ENCODE measurements at places on chromosomes 7 and 10. TPM values are rescaled to one million over a fixed set of nuclear protein-coding genes. Genes with fewer than 3 reads are reported as not detected.

The FAM131B gene
- total RNA-seq, result 3.2 TPM

The CFAP43 gene
- total RNA-seq, result 0.41 TPM

The TMEM236 gene
- total RNA-seq, result 0.09 TPM

The SPAG6 gene
- total RNA-seq, result not detected

The CLEC2L gene
- not detected for total RNA-seq

The TRIM50 gene
- total RNA-seq, result not detected

The RHOBTB1 gene
- total RNA-seq, result 15.8 TPM

The MBL2 gene
- total RNA-seq, result not detected

The BTBD16 gene
- 0.09 TPM for total RNA-seq

The CHST15 gene
- total RNA-seq, result 5.6 TPM

The TSPAN14 gene
- 21.3 TPM for total RNA-seq

The POMZP3 gene
- 7.7 TPM for total RNA-seq

The NKX2-3 gene
- not detected for total RNA-seq

The ACTA2 gene
- 73.5 TPM for total RNA-seq

The WDR86 gene
- total RNA-seq, result 17.7 TPM

GRCh38 chr7:156666368-156667109 lies 26.0 kb downstream of the RNF32 start:
- no peak for DNase-seq

DNA sequence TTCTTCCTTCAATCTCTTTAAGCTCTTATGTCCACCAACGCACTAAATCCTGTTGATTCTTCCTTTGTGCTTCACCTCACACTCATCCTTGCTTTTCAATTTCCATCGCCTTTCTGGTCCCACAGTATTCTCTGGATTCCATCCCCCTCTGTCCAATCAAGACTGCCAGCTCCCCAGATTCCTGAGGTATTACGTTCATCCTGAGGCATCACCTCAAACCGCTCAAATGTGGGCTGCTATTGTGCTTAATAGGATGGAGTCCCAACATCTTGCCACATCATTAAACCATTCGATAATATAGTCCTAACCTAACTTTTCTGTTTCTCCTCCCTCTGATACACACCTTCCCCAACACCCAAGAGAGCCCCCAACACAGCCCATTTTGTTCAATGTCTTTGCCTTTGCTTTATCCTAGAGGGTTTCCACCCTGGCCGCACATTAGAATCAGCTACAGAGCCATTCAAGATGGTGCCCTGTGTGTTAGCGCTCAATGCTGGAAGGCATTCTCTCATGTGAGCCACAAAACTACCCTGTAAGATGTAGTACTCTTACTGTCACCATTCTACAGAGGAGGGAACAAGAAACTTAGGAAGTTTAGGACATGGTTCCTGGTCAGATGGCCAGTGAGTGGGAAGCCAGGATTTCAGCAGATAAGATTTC lies 79.5 kb upstream of the LEP start:
- DNase-seq, result no peak

GRCh38 chr10:36448760-36449691 lies 676.4 kb upstream of the ANKRD30A start:
- DNase-seq, result peak; percentile 22

DNA sequence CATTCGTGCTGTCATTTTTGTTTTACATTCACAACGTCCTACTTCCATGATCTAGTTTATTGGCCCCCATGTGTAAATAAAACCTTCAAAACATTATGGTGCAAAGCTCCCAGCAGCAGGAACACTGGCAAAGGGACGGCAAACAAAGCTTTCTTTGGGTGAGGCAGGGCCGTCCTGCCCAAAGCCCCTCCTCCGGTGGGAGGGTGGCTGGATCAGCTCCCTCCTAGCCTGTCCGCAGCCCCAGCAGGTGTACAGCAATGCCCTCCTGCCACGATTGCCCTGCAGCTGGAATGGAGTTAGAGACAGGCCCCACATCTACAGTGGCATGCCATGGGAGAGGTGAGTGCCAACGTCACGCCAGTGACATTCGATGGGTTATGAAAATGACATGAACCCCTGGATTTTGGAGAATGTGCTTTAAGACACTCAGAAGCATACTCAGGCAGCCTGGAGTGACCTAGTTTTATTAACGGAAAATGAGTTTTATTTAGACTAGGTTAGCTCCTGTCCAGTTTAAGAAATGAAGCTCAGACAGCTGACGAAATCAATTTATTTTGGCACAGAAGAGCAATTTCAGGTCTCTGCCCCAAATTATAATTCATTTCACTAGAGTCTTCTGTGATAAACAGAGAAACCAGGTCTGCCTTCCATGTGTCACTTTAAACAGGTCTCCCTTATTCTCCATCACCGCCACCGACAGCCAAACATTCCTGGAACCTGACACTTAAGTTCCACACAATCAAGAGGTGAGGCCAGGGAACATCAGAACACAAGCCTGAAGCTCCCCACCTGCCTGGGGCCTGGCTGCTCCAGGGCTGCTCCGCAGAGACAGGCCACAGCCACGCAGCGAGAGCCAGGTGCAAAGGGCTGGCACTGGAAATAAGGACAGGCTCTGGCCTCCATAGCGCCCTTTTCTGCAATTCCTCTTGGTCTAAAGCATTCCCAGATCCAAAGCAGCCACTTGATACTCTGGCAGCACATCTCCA lies 50.1 kb downstream of the VOPP1 start:
- no peak for DNase-seq

GRCh38 chr7:131947661-131948060 lies 391.2 kb upstream of the PODXL start:
- DNase-seq, result no peak

GRCh38 chr10:19874190-19874589 lies 58.0 kb downstream of the PLXDC2 start:
- DNase-seq, result no peak

DNA sequence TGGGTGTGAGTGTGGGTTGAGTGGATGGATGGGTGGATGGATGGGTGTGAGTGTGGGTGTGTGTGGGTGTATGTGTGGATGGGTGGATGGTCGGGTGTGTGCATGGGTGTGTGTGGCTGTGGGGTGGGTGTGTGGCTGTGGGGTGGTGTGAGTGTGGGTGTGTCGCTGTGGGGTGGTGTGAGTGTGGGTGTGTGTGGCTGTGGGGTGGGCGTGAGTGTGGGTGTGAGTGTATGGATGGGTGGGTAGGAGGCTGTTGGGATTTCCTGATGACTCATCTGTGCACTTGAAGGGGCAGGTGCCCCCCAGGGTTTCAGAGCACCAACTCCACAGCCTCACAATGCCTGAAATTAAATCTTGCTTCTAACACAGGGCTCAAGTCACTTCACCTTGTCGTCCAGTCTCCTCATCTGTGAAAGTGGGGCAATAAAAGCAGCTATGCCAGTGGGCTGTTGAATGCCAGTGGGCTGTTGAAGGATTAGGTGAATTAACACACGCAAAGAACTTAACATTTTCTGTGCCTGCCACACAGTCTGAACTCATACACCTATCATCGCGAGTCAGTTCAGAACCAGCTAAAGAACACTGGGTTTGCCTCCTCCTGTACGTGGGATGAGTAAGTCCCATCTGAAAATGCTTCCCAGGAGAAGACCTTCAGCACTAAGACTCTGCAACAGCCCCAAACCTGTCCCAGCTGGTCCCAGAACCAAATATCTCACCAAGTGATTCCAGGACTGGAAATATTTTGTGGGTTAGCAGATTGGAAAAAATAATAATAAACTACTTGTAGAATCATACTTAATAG lies 32.0 kb downstream of the SFMBT2 start:
- DNase-seq, result no peak

DNA sequence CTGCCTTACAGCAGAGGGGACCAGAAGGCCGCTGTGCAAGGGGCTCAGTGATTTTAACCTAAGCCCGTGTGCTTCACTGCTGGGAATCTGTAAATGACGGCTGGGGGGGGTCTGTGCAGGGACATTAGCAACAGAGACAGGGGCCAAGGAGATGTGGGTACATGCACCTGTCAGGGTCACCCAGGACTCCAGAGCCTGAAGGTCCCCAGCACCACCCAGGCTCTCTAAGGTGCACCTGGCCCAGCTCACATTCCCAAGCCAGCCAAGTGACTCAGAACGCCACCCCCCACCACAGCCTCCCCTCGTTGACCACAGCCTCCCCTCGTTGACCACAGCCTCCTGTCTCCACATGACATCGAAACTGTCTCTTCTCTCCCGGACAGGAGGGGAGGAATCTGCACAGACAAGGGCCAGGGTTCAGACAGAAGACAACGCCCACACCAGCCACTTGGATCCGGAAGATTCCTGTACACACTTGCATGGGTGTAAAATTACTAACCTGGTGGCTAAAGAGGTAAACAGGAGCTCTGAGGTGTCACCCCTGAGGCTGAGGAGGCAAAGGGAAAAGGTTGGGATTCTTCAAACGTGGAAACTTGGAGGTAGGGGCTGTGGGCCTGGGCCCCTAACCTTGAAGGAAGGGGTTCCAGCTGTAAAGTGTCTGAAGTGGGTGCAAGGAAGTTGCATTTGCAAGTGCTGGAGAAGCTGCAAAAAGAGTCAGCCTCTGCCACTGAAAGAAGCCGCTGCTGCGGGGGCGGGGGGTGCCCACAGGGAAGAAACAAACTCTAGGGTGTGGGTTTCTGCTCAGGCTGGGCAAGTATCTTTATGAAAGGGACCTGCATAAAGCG lies 27.0 kb downstream of the CALML3 start:
- no peak for DNase-seq

GRCh38 chr10:62079885-62080559 lies 178.5 kb downstream of the ARID5B start:
- no peak for DNase-seq

DNA sequence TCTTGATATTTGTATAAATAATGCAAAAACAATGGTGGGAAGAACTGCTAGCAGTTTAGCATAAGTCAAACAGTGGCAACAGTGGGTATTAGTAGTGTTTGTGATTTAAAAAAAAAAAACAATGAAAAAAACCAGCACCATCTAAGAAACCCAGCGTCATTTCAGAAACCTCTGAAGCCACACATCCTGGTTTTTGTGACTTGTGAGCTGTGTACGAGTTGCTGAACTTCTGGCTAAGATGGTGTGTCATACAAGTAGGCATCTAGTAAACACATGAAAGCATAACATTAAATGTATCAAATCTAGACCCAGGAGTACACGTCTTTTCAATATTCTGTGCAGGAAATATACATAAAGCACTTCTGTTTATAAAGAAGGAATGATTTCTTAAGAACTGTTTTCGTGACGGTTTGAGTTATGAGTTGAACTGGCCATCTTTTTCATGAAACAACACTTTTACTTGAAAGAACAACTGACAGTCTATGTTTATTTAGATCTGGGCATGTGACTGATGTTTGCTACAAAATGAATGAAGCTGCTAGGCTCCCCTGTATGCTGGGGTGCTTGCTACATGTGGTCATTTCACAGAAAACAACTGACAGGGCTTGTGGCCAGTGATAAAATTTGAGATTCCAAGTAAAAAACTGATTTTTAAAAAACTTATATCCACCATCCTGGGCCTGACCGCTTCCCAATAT lies 143.5 kb downstream of the PIP4K2A start:
- DNase-seq, result no peak

DNA sequence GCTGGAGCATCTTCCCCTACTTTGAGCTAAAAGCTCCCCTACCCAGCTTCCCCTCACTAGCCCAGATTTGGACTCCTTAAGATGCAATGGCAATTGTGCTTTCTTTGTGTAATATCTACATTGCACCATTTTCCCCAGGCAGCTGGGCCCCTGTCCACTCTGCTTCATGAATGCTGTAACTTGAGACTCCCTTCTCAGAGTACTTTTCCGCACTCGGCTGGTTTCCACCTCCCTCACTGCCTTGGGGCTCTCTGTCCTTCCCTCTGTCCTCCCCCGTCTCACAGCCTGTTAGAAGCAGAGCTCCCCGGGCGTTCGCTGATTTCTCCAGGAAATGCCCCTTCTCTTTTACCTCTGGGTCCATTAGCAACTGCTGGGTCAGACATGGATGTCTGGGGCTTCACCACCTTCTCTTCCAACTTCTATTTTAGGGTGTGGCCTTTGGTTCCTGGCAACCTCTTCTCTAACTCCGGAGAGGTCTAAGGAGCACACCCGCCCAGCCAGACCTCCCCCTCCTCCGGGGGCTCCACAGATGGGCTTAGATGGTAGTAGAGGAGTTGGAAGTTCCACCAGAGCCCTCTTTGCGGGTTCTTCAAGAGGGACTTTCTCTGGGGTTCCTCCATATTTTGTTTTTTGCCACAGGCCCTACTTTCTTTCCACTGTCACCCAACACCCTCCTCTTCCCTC lies 2.9 kb upstream of the TMEM72 start:
- peak; percentile 32 for DNase-seq

DNA sequence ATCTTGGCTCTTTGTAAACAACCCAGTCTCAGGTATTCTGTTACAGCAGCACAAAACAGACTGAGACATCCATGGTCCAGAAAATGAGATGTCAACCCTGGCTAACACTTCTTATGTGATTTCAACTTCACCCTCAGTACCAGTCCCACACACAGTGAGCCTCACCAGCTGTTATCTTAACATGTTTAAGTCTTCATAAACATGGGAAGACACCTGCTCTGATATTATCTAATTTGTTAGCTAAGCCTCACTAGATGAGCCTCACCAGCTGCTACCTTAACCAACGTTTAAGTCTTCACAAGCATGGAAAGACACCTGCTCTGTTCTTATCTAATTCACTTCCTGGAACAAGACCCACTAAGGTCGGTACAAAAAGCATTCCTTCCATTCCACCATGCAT lies 130.8 kb downstream of the CALN1 start:
- DNase-seq, result no peak

DNA sequence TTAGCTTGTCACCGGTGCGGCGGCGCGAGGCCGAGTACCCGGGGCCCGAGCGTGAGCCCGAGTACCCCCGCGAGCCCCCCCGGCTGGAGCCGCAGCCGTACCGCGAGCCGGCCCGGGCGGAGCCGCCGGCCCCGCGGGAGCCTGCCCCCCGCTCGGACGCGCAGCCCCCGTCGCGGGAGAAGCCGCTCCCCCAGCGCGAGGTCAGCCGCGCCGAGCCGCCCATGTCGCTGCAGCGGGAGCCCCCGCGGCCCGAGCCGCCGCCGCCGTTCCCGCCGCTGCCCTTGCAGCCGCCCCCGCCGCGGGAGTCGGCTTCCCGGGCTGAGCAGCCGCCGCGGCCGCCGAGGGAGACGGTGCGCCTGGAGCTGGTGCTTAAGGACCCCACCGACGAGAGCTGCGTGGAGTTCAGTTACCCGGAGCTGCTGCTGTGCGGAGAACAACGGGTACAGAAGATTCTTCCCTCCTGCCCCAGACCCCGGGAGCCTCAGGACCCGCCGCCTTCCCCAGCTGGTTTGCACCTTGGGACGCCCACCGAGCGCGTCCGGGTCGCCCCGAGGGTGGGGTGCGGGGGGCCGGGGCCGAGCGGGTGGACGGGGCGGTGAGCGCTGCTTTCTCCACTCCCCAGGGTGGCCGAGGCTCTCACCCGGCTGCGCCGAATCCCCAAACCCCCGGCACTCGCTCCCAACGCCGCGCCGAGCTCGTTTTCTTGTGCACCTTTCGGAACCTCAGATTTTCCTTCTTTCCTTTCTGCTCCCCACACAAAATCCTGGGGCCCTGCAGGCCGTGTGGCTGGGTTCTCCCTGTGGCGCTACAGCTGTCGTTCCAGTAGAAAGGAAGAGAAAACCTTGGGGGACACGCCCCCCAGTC lies 708 bp downstream of the UBN2 start:
- peak; percentile 25 for DNase-seq
